ENCODE measurements at places on chromosomes 11 and 22. TPM values are rescaled to one million over a fixed set of nuclear protein-coding genes. Genes with fewer than 3 reads are reported as not detected.

GRCh38 chr11:109490953-109491635, 69.1 kb downstream of the C11orf87 start:
- no peak for DNase-seq

DNA sequence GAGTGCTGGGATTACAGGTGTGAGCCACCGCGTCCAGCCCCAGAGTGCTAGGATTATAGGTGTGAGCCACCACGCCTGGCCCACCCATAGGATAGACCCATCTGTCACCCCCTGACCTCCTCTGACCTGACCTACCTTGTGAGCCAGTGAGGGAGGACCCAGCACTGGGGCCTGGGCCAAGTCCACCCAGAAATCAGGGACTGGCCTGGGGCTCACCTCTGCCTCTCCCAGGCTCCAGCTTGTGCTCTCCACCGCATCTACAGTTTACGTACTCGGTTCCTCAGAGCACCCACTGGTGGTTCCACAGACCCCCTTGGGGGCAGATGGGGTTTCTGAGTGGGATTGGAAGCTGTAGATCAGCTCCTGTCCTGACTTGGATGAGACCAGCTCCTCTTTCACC, 6.4 kb downstream of the SLC29A2 start:
- no peak for DNase-seq

Gene SELENOH
- polyA plus RNA-seq, result 88.2 TPM

Gene SAA1
- 27.5 TPM for polyA plus RNA-seq

GRCh38 chr11:44709966-44710365, 16.8 kb upstream of the TSPAN18 start:
- no peak for DNase-seq

DNA sequence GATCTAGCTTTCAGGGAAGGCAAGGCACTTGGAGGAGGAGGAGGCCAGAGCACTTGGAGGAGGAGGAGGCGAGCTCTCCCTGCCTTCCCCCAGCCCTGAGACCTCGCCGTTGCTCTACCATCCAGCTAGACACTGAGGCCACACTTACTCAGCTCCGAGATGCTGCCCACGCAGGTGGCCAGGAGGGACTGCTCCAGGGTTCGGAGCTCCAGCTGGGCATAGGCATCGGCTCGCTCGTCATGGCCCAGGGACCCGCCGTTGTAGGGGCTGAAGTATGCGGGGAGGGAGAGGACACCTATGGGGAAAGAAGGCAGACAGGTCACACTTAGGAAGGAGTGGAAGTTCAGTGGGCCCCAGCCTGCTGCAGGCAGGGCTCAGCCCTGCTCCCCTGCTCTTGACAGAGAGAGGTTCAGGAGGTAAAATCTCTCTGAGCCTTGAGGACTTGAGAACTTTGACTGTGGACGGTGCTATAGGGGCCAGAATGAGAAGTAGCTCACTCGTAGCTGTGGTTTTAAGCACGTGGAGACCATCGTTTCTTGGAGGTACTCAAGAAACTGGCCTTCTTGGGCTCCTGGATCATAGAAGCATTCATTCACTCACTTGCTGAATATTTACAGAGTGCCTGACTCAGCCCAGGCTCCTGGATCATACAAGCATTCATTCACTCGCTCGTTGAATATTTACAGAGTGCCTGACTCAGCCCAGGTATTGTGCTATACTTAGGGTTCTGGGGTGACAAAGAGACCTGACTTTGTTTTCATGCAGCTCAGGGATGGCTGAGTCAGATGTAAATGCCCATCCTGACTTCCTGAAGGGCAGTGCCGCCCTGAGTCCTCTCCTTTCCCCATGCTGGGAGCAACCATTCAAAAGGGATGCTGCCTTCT, 99.2 kb downstream of the NAT10 start:
- DNase-seq, result peak; percentile 66

DNA sequence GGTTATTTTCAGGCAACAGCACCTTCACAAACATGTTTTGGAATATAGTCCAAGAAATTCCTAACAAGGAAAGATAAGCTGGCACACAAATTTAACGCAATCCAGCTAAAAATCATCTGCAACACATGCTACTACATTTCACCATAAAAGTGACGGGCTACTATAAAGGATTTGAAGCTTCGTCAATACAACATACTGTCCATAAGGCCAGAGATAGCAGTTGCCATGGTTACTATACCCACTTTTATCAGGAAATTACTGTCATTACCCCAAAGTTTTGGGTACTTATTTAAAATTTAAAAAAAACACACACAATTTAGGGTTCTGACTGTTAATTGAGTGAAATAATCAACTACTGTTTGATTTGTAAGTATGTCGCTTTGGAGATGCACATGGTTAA, 6.9 kb downstream of the PHF21A start:
- no peak for DNase-seq

Gene SMPD1
- polyA plus RNA-seq, result 12.6 TPM

- DNase-seq, result no peak
Observed at GRCh38 chr11:128804481-128804880, 62.6 kb downstream of the KCNJ1 start.

Gene RIBC2
- 0.26 TPM for polyA plus RNA-seq

GRCh38 chr11:80700386-80700785, 1259.6 kb upstream of the TENM4 start:
- no peak for DNase-seq

- DNase-seq, result no peak
Observed at GRCh38 chr11:74819400-74819799, 70.8 kb downstream of the RNF169 start.

GRCh38 chr22:25102722-25103121, 96.9 kb upstream of the CRYBB3 start:
- DNase-seq, result no peak

Gene INS
- polyA plus RNA-seq, result not detected

DNA sequence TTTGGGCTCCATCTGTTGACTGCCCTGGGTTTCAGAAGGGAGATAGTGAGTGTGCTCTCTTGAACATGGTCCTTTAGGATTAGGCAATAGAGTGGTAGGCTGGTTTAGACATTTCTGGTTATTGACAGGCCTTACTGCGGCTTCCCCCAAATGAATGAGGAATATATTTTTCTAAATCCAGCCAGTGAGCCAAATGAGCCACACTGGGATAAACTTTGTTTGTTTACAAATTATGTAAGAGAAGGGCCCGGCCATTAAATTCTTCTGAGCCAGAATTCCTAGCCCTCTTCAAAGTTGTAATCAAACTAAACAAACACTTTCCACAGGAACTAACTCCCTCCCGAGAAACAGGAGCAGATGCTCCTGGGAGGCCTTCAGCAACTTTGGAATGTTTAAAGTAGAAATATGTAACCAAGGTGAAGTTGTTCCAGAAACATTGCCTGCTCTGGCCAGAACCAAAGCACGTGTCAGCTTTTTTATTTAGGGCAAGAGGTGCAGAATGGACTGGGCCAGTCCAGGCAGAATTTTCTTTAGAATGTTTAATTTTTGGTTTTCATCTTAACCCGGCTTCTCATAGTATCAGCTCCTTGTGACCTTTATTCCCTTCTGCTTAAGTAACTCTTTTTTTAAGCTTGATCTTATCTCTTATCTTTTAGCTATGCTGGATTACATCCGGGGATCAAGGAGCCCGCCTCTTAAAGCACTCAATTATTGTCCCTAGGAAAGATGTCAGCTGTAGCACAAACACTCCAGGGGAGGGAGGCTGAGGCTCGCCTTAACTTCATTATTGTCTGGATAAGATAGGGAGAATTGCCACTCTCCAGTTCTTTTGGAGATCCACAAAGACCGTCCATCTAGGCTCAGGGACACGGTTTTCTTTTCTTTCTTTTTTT, 28.7 kb downstream of the ZNRF3 start:
- DNase-seq, result no peak

Gene SNX32
- polyA plus RNA-seq, result 0.15 TPM

- DNase-seq, result no peak
Observed at GRCh38 chr22:45208993-45209838, 31.5 kb downstream of the KIAA0930 start.

DNA sequence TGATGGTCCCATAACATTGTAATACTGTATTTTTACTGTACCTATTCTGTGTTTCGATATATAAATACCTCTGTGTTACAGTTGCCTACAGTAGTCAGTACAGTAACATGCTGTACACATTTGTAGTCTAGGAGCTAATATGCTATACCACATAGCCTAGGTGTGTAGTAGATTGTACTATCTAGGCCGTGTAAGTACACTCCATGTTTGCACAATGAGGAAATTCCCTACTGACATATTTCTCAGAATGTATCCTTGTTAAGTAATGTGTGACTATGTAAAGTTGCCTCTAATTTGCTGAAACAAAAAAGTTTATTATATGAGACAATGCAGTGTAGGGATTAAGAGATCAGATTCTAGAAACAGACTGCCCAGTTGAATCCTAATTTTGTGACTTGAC, 21.3 kb downstream of the CAPRIN1 start:
- DNase-seq, result no peak

GRCh38 chr11:63841554-63841953, 2.6 kb downstream of the MARK2 start:
- no peak for DNase-seq

DNA sequence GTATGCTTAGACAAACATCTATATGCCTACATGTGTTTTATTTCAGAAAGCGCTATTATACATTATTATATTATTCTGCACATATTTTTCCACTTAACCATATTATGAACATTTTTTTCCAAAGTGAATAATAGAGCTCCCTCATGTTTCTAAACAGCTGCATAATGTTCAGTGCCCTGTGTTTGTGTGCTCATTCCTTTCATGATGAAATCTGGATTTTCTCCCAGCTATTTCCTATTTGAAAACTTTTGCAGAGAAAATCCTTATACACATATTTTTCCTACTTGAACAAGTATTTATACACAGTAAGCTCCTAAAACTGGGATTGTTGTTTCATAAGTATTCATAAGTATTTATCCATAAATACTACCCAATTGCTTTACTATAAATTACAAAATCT, 18.1 kb upstream of the RFPL2 start:
- no peak for DNase-seq

Gene TSSC4
- polyA plus RNA-seq, result 15.9 TPM

GRCh38 chr11:57457643-57458023, 2.7 kb upstream of the RTN4RL2 start:
- DNase-seq, result no peak

DNA sequence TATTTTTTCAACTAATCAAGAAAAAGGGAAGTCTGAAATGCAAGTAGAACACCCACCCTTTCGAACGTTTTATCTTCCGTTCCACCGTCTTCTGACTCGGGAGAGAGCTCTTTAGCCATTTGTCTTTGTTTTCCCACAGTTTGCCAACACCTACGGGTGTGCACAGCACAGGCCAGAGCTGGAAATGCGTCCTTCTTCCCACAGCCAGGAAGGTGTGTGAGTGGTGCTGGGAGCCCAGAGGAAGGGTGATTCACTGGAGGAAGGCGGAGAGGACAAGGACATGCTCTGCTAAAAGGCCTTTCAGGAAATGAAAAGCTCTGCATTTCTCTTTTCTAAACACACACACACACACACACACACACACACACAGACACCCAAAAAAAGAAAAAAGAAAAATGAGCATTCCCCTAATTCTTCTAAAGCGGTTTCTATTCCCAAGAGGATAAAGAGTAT, 18.5 kb downstream of the ENDOD1 start:
- DNase-seq, result no peak

Data from keratinocyte (primary cell).